Psoas muscle (tissue), 8 donors: ENCODE measurements at places on chromosomes 4 and X.

GRCh38 chr4:23920716-23921446 is 31.0 kb upstream of the PPARGC1A start:
- H3K4me3 ChIP-seq = no peak overlapping the region
- no peak for DNase-seq
- H3K4me1 ChIP-seq = no peaks in the 10 kb centered on the region
- no peaks in the 10 kb centered on the region for H3K36me3 ChIP-seq
- H3K27ac ChIP-seq = no peak overlapping the region

- H3K27me3 ChIP-seq = no peaks in the 10 kb centered on the region
- no peak overlapping the region for H3K4me3 ChIP-seq
- DNase-seq = no peak
- H3K27ac ChIP-seq = no peak overlapping the region
These were observed 180.2 kb upstream of the FSTL5 start for GRCh38 chr4:162343967-162344366.

DNA sequence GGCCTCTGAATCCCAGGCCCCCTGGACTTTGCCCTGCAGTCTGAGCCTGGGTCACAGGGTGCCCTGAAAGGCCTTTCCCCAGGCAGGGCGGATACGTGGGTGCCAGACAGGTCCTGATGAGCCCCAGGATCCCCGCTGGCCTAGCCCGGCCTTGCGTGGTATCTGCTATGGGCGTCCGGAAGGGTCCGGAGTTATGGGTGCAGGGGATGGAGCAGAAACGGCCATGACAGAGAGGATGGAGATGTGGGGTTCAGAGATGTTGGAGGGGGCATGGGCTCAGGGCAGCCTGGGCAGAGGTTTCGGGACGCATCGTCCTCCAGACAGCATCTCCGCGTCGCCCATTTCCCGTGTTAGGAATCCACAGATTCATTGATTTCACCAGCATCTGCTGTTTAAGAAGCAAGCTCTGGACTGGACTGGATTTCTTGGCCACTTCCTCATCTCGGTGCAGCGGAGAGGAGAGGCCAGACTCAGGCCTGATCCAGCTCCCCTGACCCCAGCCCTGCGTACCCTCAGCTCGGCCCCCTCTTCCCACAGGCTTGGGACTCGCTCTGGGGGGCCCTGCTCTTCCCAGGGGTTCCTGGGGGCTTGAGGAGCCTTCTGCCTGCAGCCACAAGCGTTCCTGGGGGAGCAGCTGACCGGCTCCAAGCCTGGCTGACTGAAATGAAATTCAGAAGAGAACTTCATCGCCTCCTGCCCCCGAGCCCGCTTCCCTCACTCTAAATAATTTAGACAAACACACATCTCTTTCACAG is 86.9 kb upstream of the ADRA2C start:
- H3K27me3 ChIP-seq = no peaks in the 10 kb centered on the region
- no peak overlapping the region for H3K4me3 ChIP-seq
- DNase-seq = no peak
- H3K27ac ChIP-seq = no peak overlapping the region

GRCh38 chr4:73822812-73823504 is 13.5 kb upstream of the CXCL6 start:
- H3K27me3 ChIP-seq = no peaks in the 10 kb centered on the region
- H3K36me3 ChIP-seq = no peaks in the 10 kb centered on the region
- no peak overlapping the region for H3K4me3 ChIP-seq
- no peak overlapping the region for H3K27ac ChIP-seq
- H3K4me1 ChIP-seq = no peaks in the 10 kb centered on the region

GRCh38 chr4:57424232-57424897 is 314.2 kb upstream of the IGFBP7 start:
- H3K27me3 ChIP-seq = peaks cover 2% of the 10 kb centered on the region
- H3K4me3 ChIP-seq = no peak overlapping the region
- no peak for DNase-seq
- H3K27ac ChIP-seq = no peak overlapping the region

DNA sequence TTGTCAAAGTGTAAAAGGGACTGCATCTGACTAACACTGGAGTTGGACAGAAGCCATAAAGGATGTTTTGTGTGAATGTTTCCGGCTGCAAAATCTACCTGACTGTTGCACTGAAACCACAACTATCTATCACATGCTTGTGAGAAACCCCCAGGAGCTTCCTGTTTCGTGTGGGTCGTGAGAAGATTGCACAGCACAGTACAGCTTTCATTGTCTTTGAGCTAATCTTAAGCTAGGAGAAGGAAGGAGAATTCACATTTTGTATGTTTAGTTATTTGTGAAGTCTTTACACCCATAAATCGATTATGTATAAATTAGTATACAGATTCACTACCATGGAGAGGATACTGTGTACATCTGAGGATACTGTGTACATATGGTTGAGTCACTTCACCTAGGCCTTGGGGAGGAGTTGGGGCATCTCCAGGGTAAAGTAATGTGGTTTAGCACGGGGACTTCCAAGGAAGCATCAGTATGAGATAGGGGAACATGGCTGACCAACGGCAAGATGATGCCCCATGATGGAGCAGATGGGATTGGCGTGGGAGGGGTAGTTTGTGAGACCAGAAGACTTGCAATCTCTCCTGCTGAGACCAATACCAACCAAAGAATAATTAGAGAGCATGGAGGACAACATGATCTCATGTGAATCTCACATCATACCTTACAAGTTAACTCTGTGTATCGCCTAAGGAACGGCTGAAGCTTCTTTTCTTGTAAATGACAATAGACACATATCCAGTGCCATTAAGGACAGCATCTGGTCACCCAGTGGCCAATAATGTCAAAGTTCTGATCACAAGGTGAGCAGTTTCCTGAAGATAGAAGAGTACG is 43.1 kb upstream of the FAM9C start:
- H3K4me1 ChIP-seq = no peaks in the 10 kb centered on the region
- no peak for DNase-seq
- no peaks in the 10 kb centered on the region for H3K27me3 ChIP-seq
- H3K27ac ChIP-seq = no peak overlapping the region
- H3K4me3 ChIP-seq = no peak overlapping the region

DNA sequence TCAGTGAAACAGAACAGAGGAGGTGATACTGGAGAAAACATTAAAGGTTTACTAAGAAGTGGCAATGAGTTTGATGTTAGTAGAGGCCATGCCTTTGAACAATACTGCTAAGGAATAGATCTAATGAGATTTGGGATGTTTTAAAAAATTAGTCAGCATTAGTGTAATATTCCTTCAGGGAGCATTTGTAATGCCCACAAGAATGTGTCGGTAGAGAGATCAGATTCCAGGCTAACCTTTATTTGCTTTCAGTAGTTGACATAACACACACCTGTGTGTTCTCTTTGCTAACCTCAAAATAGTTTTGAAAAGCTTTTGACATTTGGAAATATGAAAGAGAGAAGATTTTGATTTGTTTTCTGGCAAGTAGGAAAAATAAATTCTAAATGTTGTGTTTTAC is 328.8 kb downstream of the BMPR1B start:
- H3K36me3 ChIP-seq = no peaks in the 10 kb centered on the region
- H3K27me3 ChIP-seq = no peaks in the 10 kb centered on the region
- DNase-seq = no peak
